ENCODE measurements at places on chromosomes 13 and 19.

DNA sequence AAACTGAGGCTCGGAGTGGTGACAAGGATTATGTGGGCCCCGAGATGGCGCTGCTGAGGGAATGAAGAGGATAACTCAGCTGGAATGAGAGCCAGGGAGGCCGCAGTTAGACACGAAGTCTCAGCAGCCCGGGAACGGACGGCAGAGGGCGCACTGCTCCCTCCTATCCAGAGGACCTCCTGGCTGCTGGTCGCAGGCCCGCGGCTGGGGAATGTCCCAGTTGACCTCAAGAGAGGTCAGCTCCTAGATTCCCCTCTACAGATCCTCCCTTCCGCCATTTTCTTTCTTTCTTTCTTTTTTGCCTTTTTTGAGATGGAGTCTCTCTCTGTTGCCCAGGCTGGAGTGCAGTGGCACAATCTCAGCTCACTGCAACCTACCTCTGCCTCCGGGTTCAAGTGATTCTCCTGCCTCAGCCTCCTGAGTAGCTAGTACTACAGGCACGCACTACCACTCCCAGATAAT, 24.1 kb upstream of the ASPDH start:
- DNase-seq, result peak; percentile 74

DNA sequence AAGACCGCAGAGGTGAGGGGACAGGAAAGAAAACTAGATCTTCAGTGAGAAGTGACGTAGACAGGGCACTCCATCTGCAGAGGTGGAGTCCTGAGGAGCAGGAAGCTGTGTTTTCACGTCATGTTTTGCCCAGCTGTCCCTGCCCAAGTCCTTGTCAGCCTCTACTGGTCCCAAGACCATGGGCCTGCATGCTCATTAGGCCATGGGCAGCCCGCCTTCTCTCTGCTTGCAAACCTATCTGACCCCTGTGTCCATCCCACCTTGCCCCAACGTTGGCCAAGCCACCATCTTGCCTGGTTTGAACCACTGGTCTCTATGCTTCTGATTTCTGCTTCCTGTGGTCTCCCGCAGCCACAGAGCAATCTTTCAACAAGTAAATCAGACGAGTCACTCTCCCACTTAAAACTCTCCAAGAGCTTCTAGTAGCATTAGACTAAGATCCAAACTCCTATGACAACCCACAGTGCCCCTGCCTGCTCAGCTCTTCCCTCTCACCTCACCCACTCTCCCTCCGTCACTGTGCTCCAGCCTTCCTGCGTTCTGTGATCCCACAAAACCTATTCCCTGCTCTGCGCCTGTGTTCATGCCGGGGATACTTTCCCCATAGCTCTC, 18.6 kb upstream of the CCNE1 start:
- no peak for DNase-seq

GRCh38 chr13:26495750-26496149, 61.7 kb upstream of the WASF3 start:
- DNase-seq, result no peak

- DNase-seq, result no peak
Observed at GRCh38 chr13:90270226-90270625, 1077.3 kb upstream of the MIR17HG start.

GRCh38 chr19:35155441-35155840, 906 bp downstream of the FXYD5 start:
- DNase-seq, result no peak

- no peak for DNase-seq
Observed at GRCh38 chr19:28475525-28475924, 737.4 kb downstream of the UQCRFS1 start.

- DNase-seq, result peak; percentile 44
Observed at GRCh38 chr13:98447881-98448641, 128.8 kb downstream of the STK24 start.

- DNase-seq, result peak; percentile 88
Observed at GRCh38 chr19:4759388-4760284, 31.9 kb upstream of the FEM1A start.

GRCh38 chr13:80866921-80867320, 526.0 kb upstream of the SPRY2 start:
- no peak for DNase-seq

- DNase-seq, result no peak
Observed at GRCh38 chr19:3651684-3652083, 25.1 kb upstream of the CACTIN start.

GRCh38 chr19:2627319-2627829, 75.1 kb downstream of the GNG7 start:
- DNase-seq, result peak; percentile 99

DNA sequence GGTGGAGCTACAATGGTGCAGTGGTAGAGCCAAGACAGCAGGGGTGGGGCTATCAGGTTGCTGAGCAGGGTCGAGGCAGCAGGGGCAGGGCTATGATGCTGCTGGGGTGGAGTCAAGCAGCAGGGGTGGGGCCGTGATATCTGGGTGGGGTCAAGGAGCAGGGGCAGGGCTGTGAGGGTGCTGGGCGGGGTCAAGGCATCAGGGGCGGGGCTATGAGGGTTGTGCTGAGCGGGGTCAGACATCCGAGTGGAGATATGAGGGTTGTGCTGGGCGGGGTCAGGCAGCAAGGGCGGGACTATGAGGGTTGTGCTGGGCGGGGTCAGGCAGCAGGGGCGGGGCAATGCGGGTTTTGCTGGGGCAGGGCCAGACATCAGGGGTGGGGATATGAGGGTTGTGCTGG, 14.7 kb downstream of the HCN2 start:
- no peak for DNase-seq

- DNase-seq, result no peak
Observed at GRCh38 chr19:37948362-37948761, 41.4 kb downstream of the SIPA1L3 start.

DNA sequence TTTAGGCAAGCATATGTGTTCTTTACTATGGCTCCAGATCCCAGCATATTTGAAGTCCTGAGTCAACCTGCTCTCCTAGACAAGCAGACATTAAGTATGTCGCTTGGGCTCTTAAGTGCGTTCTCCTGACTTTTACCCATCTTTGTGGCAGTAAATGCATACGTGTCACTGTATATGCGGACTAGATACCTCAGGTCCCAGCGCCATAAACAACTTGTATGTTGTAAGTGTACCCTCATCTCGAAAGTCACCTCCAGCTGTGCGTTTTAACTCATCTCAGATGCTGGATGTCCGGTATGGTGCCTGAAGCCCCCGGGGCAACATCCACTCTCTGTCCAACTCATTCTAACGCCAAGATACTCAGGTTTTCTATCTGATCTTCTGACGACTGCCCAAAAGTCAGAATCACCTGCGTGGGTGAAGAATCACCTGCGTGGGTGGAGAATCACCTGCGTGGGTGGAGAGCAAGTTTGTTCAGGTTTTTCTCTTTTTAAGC, 1.7 kb downstream of the PTOV1 start:
- DNase-seq, result no peak

- DNase-seq, result peak; percentile 7
Observed at GRCh38 chr13:29260684-29261083, 334.8 kb downstream of the SLC7A1 start.

- no peak for DNase-seq
Observed at GRCh38 chr13:65609350-65609749, 1620.8 kb downstream of the PCDH9 start.

GRCh38 chr13:78636495-78636894, 22.5 kb downstream of the OBI1 start:
- no peak for DNase-seq

DNA sequence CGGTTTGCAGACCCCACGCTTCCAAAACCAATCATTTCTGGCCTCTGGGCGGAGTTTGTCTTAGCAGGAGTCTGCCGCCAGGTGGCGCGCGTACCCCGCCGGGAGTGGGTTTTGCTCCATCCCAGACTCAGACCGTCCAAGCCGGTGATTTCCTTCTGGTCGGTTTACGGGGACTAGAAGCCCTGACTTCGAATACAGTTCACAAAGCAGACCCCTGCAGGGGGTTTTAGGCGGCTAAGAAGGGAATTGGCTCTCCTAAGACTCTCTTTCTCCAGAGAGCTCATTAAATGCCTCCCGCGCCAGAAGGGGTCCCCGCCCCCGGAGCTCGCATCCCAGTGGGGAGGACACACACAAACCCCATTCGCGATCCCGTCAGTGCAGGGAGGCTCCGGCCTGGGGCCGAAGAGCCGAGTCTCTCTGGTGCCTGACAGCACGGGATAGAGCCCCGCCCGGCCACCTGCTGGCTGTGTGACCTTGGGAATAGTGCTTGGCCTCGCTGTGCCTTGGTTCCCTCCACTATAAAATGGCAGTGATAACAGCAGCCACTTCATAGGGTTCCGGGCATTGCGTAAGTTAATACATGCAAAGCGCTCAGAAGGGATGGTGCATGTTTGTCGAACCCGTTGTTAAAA, 8.6 kb upstream of the NUP62 start:
- DNase-seq, result peak; percentile 69

DNA sequence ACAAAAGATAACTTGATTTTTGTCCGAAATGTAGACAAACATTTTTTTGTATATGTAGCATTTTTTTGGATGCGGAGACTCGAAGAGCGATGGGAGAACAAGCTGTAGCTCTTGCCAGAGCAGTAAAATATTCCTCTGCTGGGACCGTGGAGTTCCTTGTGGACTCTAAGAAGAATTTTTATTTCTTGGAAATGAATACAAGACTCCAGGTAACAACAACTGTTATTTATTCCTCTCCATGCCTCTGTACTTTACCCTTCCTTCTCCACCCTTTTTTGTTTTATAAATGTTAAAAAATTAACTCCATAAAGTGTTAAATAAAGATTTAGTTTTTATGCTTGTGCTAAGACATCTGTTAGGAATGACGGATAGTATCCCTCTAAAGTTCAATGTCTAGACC, 184.2 kb downstream of the PCCA start:
- DNase-seq, result no peak

DNA sequence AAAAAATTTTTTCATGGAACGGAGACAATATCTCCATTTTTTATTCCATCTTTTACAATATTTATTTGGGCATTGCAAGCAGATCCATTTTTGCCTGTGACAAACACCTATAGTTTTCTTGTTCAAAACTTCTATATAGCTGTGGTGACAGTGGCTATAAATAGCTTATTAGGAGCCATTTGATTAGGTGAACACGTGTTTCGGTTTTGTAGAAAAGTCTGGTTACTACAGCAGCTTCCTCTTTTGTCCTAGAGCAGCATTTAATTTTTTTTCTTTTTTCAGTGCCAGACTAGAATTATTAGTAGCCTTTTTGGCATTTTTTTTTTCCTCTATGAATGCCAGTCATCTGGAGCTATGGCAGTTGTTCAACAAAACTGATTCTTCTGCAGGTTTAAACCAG, 123.5 kb downstream of the RXFP2 start:
- no peak for DNase-seq

GRCh38 chr19:16386619-16387240, 62.1 kb downstream of the KLF2 start:
- DNase-seq, result peak; percentile 47

GRCh38 chr19:58356766-58357480, 3.6 kb upstream of the A1BG start:
- no peak for DNase-seq

- peak; percentile 50 for DNase-seq
Observed at GRCh38 chr19:10718205-10719196, 622 bp downstream of the DNM2 start.

- no peak for DNase-seq
Observed at GRCh38 chr19:46111376-46111775, 13.1 kb downstream of the IGFL3 start.

- no peak for DNase-seq
Observed at GRCh38 chr19:8045872-8046568, 6.5 kb upstream of the CCL25 start.

DNA sequence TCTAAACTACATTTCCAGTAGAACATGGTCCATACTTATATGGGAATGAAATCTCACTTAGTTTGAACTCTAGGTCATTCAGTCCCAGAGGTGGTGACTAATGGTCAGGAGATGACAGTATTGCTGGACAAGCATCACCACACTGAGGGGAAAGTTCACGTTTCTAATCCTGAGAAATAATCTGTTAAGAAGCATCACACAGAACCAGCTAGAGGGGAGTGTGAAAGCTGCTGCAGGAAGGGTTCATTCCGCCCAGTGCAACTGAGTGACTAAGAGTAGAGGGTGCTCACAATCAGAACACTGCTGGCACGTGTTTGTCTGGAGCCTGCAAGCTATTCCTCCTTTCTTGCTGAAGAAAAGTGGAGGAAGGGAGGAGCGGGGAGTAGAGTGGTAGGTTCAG, 2.7 kb downstream of the COL4A1 start:
- DNase-seq, result no peak

DNA sequence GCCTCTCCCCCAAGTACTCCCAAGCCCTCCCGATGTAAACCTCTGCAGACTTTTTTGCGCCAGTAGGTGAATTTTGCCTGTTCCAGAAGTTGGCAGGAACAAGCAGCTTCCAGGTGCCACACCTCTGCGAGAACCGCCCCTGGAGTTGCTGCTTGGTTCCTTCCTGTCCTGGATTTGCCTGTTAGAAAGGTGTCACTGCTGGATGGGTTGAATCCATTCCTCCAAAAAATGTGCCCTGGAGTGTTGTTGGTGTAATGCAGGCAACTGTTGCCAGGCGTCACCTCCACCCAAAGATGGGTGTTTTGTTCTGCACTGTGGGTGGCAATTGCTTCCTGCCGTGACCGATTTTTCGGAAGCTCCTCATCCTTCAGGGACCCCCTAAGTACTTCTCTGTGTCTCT, 5.7 kb downstream of the PGPEP1 start:
- DNase-seq, result no peak

DNA sequence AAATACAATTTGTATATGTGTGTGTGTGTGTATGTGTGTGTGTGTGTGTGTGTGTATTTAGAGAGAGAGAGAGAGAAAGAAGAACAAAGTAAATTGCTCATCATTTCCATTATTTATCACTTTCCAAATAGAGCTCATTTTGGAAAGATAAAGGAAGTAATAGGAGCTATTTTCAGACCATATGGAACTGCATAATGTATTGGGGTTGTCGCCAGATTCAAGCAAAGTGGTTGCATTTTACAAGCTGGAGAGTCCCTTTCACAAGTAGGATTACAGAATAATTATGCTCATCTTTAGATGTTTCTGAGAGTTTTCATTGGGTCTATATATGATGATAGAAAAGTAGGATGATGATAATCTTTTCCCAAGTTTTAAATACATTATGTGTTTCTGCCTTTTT, 842.7 kb upstream of the SLC10A2 start:
- DNase-seq, result no peak

DNA sequence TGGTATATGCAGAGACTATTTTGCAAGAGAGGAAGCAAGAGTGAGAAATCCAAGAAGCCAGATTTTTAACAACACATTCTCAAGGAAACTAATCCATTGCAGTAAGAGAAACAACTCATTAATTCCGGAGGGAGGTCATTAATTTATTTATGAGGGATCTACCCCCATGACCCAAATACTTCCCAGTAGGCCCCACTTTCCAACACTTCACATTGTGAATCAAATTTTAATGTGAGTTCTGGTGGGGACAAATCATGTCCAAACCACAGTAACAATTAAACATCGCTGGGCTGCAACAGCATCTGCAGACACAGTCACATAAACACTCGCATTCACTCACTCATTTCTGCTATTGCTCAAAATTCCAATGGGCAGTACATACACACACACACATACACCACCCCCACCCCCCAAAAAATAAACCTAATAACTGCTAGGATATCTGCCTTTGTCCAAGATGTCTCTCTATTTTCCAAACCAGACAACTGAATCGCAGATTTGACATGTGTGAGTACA, 1483.7 kb downstream of the PCDH9 start:
- no peak for DNase-seq

- DNase-seq, result no peak
Observed at GRCh38 chr19:46862974-46863632, 2.3 kb downstream of the ARHGAP35 start.
